ENCODE measurements at places on chromosomes 7 and 10.

DNA sequence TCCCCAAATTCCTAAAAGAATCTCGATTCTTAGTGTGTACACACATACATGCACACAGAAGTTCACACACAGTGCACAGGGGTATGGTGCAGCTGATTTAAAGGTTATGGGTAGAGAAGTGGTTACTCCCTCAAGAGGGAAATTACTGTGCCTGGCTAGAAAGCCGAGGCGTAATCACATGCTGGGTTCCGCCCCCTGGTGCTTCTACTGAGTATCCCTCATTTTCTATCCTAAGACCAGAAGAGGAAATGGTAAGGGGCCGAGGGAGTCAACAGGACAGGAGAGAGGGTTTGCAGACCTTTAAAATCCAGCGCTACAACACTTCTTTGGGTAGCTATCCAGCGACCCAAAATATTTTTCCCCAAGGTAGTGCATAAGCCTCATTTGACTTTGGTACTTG is 147.3 kb upstream of the TMEM196 start:
- DNase-seq = no peak

DNA sequence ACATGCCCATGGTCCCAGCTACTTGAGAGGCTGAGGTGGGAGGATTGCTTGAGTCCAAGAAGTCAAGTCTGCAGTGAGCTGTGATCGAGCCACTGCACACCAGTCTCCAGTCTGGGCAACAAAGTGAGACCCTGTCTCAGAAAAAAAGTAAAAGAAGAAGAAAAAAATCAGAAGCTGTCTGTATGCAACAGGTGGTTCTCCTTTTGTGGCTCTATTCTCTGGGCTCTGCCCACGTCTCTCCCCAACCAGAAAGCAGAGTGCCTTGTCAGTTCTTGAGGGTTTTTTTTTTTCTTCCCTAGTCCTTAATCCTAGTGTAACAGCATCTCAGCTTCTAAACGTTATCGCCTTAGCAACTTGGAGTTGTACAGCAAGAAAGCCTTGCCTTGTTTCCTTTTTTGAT is 89.5 kb downstream of the PRKCQ start:
- DNase-seq = no peak

GRCh38 chr7:7519056-7519455 is 16.6 kb downstream of the COL28A1 start:
- DNase-seq = no peak

- no peak for DNase-seq
Measured at GRCh38 chr7:33562996-33563395, 342.3 kb upstream of the BMPER start.

DNA sequence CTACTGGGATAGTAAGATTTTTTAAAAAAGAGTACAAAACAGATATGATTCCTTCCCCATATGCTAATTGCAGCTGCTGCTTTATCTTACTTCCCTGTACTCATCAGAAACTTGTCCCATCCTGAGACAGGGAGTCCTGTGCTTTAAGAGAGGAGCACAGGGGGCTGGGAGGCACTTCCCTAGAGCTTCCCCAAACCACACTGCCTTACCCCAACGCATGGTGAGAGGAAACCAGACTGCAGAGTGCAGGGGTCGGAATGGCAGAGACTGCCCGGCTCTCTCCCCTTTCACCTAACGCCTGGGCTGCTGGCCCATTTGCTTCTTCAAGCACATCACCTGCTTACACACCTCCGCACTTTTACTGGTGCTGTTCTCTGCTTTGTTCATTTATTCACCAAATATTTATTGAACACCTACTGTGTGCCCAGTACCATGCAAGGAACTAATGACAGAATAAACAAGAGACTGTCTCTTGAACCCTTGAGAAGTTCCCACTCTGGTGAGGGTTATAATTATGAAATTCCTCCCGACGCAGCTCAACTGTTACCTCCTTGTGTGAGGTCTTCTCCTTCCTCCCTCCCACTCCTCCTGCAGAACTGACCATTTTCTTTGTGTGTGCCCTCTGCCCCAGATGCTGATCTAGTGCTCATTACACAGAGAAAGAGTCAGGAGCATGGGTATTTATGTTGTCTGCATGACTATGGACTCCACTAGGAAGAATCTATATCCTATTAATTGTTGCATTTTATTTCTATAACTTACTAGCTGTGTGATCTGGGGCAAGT is 289.7 kb downstream of the TCF7L2 start:
- no peak for DNase-seq

DNA sequence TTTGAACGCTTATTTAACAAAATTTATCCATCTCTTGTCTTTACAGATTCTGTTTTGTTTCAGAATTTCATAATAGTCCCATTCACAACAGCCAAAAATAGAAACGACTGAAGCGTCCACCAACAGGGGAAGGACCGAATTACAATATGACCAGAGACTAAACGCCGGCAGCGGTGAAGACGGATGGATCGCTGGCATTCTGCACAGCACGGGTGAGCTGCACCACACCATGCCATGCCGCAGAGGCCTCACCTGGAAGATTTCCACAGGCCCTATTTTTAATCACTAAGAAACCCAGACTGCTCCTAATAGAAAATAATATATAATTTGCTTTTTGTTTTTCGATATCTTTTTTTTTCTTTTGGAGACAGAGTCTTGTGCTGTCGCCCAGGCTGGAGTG is 91.0 kb downstream of the ELFN1 start:
- no peak for DNase-seq

- DNase-seq = no peak
Measured at GRCh38 chr7:16558761-16559302, 32.2 kb downstream of the LRRC72 start.

- DNase-seq = no peak
Measured at GRCh38 chr7:81079746-81080145, 160.9 kb upstream of the SEMA3C start.

DNA sequence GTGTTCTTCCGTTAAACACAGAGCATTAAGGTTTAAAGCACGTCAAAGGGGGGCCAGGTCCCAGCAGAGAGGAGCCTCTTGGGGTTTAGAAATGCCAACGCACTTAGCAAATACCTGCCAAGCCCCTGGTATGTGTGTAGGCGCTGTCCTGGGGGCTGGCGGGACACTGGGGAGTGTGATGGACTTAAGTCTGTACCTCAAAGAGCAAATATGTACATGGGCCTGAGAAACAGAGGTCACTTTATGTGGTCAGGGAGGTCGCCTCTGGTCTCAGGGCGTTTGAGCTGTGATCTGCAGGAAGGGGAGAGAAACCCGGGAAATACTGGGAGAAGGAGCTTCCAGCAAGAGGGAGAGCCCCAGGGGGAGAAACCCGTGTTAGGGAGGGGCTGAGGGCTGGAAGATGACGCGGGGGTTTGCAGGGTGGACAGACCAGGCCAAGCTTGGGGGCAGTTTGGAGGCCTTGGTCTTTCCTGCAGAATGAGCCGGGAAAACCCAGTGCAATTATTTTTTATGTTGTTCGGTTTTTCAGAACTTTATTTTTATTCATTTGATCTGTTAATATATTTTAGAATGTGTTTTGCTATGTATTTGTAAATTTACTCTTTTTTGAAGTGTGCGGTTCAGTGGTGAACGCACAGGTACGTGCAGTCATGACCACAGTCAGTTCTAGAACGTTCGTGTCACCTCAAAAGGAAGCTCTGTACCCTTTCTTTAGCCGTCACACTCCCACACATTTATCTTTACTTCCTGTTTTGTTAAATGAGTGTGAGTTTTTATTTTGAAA is 441.4 kb upstream of the FOXK1 start:
- no peak for DNase-seq

GRCh38 chr7:132239422-132239994 is 336.8 kb downstream of the PLXNA4 start:
- DNase-seq = no peak

DNA sequence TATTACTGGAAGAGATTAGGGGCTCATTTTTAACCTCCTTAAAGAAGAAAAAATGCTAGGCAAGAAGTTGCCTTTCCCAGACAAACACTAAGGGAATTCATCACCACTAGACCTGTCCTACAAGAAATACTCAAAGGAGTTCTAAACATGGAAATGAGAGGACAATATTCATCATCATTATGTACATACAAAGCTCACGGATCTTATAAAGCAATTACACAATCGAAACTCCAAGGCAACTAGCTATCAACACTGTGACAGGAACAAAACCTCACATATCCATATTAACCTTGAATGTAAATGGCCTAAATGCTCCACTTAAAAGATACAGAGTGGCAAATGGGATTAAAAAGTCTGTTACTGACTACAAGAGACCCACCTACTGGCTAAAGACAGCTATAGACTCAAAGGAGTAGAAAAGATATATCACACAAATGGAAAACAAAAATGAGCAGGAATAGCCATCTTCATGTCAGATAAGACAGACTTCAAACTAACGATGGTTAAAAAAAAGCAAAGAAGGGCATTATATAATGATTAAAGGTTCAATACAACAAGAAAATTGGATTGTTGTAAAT is 246.6 kb downstream of the ADRA2A start:
- no peak for DNase-seq

DNA sequence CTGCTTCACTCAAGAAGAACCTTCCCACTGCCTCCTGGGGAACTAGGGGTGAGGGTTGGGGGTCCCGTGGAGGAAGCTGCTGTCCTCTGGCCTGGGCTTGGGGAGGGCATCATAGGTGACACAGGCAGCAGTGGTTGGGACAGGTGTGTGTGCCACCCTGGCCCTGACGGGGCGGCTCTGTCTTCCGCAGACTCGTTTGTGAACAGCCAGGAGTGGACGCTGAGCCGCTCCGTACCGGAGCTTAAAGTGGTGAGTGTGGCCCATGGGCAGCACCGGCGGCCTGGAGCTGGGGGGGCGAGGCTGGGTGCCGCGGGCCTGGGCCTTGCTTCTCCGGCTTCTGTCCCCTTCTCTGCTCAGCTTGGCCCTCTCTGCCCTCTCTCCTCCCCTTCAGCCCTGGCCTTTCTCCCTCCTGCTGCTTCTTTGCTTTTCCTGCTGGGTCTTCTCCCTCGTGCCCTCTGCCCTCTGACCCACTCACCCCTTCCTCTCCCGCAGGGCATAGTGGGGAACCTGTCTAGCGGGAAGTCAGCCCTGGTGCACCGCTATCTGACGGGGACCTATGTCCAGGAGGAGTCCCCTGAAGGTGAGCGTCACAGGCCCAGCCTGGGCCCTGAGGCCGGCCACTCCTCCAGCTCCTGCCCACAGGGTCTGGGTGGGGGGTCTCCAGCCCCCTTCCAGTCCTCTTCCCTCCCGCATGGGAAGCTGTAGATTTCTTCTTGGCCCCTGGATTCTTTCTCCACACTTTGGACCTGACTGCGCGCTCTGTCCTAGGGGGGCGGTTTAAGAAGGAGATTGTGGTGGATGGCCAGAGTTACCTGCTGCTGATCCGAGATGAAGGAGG is 30.5 kb downstream of the AGAP3 start:
- no peak for DNase-seq
